ENCODE measurements at places on chromosomes 7 and 10. TPM values are rescaled to one million over a fixed set of nuclear protein-coding genes. Genes with fewer than 3 reads are reported as not detected.

The TCAF1 gene
- polyA plus RNA-seq: 54.1 TPM

The CHST15 gene
- 9.4 TPM for polyA plus RNA-seq

The ASZ1 gene
- not detected for polyA plus RNA-seq

The VWC2 gene
- 0.63 TPM for polyA plus RNA-seq

The SPAM1 gene
- polyA plus RNA-seq: 1.0 TPM

The HYAL4 gene
- polyA plus RNA-seq: not detected

The PLXNA4 gene
- polyA plus RNA-seq: 3.2 TPM

The MRLN gene
- polyA plus RNA-seq: 0.33 TPM

- no peak for DNase-seq
These were observed 97.7 kb upstream of the CELF2 start for GRCh38 chr10:10919976-10920375.

DNA sequence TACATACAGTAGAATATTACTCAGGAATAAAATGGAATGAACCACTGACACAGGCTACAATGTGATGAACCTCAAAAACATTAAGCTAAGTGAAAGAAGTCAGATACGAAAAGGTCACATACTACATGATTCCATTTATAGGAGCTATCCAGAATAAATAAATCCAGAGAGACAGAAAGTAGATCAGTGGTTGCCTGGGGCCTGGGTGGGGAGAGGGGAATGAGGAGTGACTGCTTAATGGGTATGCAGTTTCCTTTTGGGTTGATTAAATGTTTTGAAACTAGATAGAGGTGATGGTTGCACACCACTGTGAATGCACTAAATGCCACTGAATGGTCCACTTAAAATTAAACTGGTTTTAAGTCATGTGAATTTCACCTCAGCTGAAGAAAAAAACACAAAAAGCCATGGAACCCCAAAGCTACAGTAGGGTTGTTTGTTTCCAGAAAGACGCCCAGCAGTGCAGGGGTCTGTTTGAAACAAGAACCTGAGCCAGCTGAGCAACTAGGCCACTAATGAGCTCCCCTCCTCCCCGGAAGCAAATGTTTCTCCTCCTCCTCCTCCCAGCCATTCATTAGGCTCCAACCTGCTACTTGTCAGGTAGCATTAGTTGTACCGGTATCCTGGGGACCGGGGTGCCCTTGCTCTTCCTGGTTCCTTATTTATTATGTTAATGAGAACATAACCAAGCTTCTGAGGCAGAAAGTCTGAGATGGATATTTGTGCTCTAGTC, 168.4 kb downstream of the EVX1 start:
- no peak for DNase-seq

- no peak for DNase-seq
These were observed 249.1 kb upstream of the YAE1 start for GRCh38 chr7:39317107-39317506.

DNA sequence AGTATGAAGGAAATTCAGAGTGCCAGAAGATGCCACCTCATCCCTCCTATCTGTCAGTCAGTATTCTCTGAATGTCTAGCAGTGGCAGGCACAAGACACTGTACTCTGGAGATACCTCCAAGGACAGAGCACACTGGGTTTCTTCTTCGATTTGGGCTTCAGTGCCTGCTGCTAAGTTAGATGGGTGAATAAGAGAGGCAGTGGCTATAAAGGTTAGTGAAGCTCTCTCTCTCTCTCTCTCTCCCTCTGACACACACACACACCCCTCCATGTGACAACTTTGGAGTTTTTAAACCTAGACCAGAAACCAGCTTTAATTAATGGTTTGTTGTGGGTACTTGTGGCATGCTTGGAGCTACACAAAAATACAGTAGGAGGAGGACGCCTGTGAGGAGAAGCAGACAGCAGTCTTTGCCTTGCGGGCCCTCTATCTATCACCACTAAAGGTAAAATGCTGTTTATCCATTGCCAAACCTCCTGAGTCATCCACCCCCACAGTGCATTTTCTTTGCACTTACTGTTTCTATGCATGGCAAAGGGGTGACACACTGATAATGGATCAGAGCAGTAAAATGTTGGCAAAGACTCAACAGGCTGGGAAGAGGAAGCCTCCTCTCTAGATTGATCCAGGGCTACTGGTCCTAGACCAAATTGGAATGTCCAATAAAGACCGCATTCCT, 102.5 kb downstream of the TRIL start:
- peak; percentile 38 for DNase-seq

DNA sequence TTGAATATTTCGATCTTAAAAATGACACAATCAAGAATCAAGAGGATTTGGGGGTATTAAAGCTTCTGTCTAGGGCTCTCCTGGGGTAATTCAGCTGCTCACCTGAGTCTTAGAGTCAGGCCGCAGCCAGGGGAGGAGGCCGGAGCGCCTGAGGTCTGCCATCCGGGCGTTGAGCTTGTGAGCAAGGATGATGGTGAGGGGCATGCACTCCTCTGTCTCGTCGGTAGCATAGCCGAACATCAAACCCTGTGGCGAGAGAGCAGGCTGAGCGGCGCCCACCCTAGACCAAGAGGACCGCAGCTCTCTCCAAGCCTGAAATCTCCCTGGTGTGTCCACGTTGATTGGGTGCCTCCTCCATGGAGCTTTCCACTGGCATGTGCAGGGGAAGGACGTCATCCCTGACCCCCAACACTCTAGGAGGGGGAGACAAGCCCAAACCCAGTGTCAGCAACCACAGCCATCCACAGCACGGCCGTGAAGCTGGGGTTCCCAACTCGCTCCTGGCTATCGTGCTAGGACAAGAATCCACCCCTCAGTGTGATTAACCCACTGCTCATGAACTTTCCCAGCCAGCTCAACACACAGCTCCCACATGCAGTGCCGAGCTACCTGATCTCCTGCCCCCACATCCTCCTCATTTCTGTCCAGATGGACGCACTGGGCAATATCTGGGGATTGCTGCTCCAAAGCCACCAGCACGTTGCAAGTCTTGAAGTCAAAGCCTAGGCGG, 9.2 kb downstream of the MAT1A start:
- no peak for DNase-seq

DNA sequence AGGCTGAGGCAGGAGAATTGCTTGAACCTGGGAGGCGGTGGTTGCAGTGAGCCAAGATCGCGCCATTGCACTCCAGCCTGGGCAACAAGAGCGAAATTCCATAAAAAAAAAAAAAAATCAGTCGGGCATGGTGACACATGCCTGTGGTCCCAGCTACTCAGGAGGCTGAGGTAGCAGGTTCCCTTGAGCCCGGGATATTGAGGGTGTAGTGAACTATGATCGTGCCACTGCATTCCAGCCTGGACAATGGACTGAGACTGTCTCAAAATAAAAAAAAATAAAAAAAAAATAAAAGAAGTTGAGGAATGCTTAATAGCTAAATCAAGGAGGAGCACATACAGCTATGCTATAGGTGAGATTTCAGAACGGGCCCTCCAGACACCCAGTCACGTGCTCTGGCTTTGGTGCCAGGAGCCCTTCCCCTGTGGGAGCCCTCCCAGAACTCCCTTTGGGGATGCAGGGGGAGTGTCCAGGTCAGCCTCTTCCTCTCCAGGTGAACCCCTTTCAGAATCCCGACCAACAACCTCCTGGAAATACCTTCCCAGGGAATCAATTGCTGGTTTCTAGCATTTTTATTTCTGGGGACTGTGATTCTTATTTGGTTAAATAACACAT, 42.9 kb upstream of the CTBP2 start:
- no peak for DNase-seq

GRCh38 chr7:41710838-41711237, 7.9 kb upstream of the INHBA start:
- no peak for DNase-seq

- no peak for DNase-seq
These were observed 52.9 kb downstream of the LYZL2 start for GRCh38 chr10:30576641-30577040.

DNA sequence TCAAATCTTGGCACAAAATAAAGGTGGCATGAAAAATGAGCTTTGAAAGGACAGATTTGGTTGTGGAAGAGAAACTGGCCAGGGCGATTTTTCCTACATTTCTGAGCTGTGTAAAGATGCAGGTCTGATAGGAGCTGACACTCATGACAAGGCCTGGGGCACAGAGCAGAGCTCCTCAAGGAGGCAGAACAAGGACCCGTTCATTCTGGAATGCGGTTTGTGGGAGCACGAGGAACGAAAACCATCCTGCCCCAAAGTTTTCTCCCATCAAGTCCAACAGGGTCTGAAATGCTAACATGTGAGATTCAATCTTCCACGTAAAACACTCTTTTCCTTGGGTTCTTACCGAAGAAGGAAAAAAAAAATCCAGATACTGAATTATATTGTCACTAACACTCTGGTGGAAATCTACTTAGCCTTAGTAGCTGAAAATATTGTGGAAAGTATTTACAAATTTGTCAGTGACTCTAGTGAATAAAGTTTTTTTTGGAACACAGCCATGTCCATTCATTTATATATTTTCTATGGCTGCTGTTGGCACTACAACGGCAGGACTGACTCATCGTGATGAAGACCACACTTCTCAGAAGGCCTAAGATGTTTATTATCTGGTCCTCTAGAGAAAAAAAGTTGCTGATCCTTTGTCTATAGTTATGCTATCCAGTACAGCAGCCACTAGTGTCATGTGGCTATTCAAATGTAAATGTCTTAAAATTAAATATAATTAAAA, 215.7 kb downstream of the BAMBI start:
- no peak for DNase-seq

GRCh38 chr10:126065751-126066377, 169.5 kb downstream of the FANK1 start:
- DNase-seq: no peak

DNA sequence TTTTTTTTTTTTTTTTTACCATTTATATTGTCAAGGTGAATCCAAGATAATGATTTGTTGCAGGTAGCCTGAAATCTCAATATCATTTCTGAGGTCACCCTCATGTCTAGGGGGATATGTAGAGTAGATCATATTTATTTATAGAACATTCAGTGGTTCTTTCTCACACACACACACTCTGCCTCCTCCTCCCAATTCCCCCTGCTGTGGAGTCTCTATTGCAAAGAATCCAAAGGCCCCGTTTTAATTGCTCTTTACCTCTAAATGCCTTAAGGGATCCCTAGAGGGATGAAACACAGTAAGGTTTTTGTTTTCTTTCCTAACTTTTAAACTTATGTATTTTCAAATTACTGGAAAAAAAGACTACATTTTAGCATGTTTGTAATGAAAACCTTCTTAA, 170.0 kb downstream of the PRKG1 start:
- no peak for DNase-seq

All from large intestine (tissue), 12 donors.